ENCODE measurements at places on chromosomes 16 and 17. TPM values are rescaled to one million over a fixed set of nuclear protein-coding genes. Genes with fewer than 3 reads are reported as not detected.

Gene KRTAP4-9
- total RNA-seq, result not detected

Gene HS3ST2
- not detected for total RNA-seq

Gene ZG16
- total RNA-seq, result not detected

Gene C1QTNF8
- total RNA-seq, result 0.05 TPM

Gene ABCA3
- 23.7 TPM for total RNA-seq

Gene ZMYND15
- total RNA-seq, result 0.35 TPM

Gene CACNA1G
- 2.7 TPM for total RNA-seq

Gene COG8
- 26.9 TPM for total RNA-seq

Gene FAM117A
- 2.1 TPM for total RNA-seq

Gene KRT40
- total RNA-seq, result not detected

Gene ABCA8
- 0.61 TPM for total RNA-seq

Gene PRAC2
- total RNA-seq, result not detected

Gene AGRP
- not detected for total RNA-seq

Gene SPN
- total RNA-seq, result not detected

Gene ITGB3
- 4.7 TPM for total RNA-seq

Gene MYH1
- not detected for total RNA-seq

All from A549 treated with dexamethasone at 1 μM for 4 hours (cell line).